ENCODE measurements at places on chromosomes 16 and 17. TPM values are rescaled to one million over a fixed set of nuclear protein-coding genes. Genes with fewer than 3 reads are reported as not detected.

The TEKT5 gene
- total RNA-seq, result not detected

The EFNB3 gene
- total RNA-seq, result not detected

The EPOP gene
- total RNA-seq, result 0.66 TPM

The ZFPM1 gene
- 64.6 TPM for total RNA-seq

The OTOA gene
- 0.14 TPM for total RNA-seq

The APOBR gene
- total RNA-seq, result 83.0 TPM

The ITPRIPL2 gene
- 0.18 TPM for total RNA-seq

The KRT33B gene
- not detected for total RNA-seq

The PERCC1 gene
- 0.96 TPM for total RNA-seq

The UMOD gene
- not detected for total RNA-seq

The DOC2B gene
- total RNA-seq, result 0.20 TPM

The KRTAP9-2 gene
- not detected for total RNA-seq

The BCKDK gene
- 12.1 TPM for total RNA-seq

The KIF2B gene
- total RNA-seq, result not detected

The USP6 gene
- total RNA-seq, result 0.34 TPM

The CCL5 gene
- total RNA-seq, result 793 TPM

Measured in natural killer cell (primary cell).